Left ventricle myocardium inferior (tissue), 1 donor: ENCODE measurements at places on chromosomes 16 and 17.

DNA sequence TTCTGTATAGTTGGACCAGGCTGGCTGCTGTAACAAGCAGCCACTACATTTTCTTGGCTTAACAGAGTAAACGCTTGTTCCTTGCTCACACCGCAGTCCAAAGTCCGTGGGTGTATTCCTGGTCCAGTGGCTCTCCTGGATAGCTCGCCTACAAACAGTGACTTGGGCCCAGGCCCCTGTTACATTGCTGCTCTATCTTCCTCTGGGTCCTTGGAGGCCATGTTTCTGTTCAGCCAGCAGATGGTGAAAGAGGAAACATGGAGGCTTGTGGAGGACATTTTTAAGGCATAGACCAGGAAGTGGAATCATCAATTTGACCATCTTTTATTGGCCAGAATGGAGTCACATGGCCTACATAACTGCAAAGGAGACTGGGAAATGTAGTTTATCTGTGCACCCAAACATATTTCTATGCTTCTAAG lies 55.1 kb downstream of the ATP2C2 start:
- DNase-seq = no peak

GRCh38 chr17:28468781-28469180 lies 4.7 kb upstream of the SLC13A2 start:
- DNase-seq = no peak

GRCh38 chr16:74186561-74186971 lies 110.0 kb upstream of the PSMD7 start:
- DNase-seq = no peak

GRCh38 chr17:82587234-82588086 lies 60.8 kb downstream of the WDR45B start:
- no peak for DNase-seq

DNA sequence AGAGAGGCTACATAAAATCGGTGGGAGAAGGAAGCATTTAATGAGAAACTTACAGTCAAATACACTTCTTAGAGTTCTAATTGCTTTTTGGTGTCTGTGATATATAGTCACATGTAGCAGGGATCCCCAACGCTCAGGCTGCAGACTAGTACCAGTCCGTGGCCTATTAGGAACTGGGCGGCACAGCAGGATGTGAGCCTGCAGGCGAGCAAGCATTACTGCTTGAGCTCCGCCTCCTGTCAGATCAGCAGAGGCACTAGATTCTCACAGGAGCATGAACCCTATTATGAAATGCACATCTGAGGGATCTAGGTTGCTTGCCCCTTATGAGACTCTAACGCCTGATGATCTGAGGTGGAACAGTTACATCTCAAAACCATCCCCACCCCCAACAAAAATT lies 158.5 kb downstream of the TANC2 start:
- no peak for DNase-seq

GRCh38 chr17:37729905-37730304 lies 15.0 kb downstream of the HNF1B start:
- no peak for DNase-seq

GRCh38 chr17:57638284-57638683 lies 106.8 kb downstream of the CCDC182 start:
- no peak for DNase-seq
